ENCODE measurements at places on chromosomes 5 and 9. TPM values are rescaled to one million over a fixed set of nuclear protein-coding genes. Genes with fewer than 3 reads are reported as not detected.

- H3K4me3 ChIP-seq: no peak overlapping the region
- no peaks in the 10 kb centered on the region for H3K36me3 ChIP-seq
Measured at GRCh38 chr5:35145691-35146317, 84.5 kb downstream of the PRLR start.

- no peaks in the 10 kb centered on the region for H3K36me3 ChIP-seq
- peak within 1 kb of the TSS; percentile 96 for H3K27ac ChIP-seq
- no peaks in the 10 kb centered on the region for H3K27me3 ChIP-seq
- peak within 1 kb of the TSS; percentile 77 for H3K4me3 ChIP-seq
Measured at GRCh38 chr5:55994495-55994997, at the start of gene IL6ST. IL6ST (minus strand) TSS chr5:55994963; CDS start chr5:55976278, 18,685 bp downstream.

DNA sequence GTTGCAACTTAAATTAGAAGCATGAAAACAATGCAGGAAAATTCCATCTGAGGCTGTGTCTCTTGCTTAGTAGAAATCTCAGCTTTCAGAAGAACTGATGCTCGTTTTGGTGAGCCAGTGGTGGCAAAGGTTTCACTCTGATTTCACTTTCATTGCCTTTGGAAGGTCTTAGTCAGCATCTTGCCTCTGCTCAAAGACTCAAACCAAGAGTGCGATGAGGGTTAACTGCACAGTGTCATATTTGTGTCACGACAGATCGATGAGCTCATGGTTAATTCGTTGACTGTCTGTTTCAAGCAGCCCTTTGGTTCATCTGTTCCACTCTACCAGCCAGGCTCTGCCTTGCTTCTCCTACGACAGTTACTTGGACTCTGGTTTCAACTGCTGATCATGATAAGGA is 331.3 kb upstream of the KIF2A start:
- no peak overlapping the region for H3K27ac ChIP-seq
- no peak overlapping the region for H3K4me3 ChIP-seq
- H3K27me3 ChIP-seq: no peaks in the 10 kb centered on the region
- no peaks in the 10 kb centered on the region for H3K36me3 ChIP-seq
- no peak for DNase-seq

GRCh38 chr9:38138276-38138675 is 69.2 kb upstream of the SHB start:
- no peak overlapping the region for H3K27ac ChIP-seq
- H3K36me3 ChIP-seq: no peaks in the 10 kb centered on the region
- no peaks in the 10 kb centered on the region for H3K4me1 ChIP-seq

DNA sequence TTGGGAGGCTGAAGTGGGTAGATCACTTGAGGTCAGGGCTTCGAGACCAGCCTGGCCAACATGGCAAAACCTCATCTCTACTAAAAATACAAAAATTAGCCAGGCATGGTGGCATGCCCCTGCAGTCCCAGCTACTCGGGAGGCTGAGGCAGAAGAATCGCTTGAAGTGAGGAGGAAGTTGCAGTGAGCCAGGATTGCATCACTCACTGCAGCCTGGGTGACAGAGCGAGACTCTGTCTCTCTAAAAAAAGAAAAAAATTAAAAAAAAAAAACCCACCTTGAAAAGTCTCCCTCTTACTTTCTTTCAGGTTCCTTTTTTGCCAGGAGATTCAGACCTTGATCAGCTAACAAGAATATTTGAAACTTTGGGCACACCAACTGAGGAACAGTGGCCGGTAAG is 34.2 kb downstream of the CDK7 start:
- H3K27ac ChIP-seq: no peak overlapping the region
- H3K4me3 ChIP-seq: no peak overlapping the region
- no peaks in the 10 kb centered on the region for H3K36me3 ChIP-seq
- H3K27me3 ChIP-seq: no peaks in the 10 kb centered on the region
- H3K4me1 ChIP-seq: no peaks in the 10 kb centered on the region
- DNase-seq: no peak

DNA sequence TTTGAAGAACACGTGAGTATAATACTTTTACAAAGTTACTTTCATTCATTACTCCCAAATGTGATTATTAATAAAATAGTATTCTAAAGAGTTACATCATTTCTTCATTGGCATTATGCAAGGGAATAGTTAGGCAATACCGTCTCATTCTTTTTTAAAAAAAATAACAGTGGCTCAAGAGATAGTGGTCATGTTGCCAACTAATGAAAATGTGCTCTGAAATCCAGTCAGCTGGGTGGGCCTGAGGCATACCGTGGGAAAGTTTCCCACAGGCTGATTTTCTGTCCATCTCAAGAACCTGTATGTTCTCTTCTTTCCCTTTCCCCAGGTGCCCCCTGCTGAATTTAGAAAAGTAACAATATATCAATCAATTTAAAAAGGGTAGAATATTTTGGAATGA is 40.8 kb upstream of the ROPN1L start:
- H3K4me1 ChIP-seq: no peaks in the 10 kb centered on the region
- no peak overlapping the region for H3K27ac ChIP-seq
- H3K27me3 ChIP-seq: no peaks in the 10 kb centered on the region
- H3K4me3 ChIP-seq: no peak overlapping the region
- no peaks in the 10 kb centered on the region for H3K36me3 ChIP-seq

DNA sequence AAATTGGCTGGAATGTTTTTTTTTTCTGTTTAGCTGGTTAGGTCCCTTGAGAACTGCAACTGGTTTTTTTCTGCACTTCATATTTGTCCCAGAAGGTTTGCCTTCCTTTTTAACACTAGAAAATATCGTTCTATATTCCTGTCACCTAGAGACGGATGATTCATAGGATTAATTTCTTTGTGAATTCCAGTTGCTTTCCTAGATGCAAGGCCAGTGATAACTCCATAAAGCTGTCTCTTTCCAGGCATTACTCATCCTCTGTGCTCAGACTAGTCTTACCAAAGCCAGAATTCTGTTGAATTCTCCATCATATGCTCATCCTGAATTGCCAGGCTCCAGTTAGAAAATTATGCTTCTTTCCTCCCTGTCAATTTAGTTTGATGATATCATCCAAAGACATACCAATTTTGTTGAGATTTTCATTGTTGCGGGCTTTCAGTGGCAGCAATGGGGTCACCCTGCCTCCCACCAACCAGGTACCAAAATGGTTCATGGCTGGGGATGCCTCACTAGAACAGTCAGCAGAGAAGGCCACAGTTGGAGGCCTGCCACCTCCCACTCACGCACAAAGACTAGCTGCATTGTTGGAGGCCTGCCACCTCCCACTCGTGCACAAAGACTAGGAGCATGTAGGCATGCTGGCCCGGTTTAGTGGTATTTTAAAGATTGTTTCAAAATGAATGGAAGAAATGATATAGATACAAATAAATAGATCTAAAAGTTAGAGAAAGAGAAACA is 8.5 kb downstream of the BAAT start:
- H3K36me3 ChIP-seq: no peaks in the 10 kb centered on the region
- no peak for DNase-seq
- no peaks in the 10 kb centered on the region for H3K4me1 ChIP-seq
- no peaks in the 10 kb centered on the region for H3K27me3 ChIP-seq

GRCh38 chr9:27963836-27964235 is 390.6 kb upstream of the C9orf72 start:
- no peaks in the 10 kb centered on the region for H3K36me3 ChIP-seq
- H3K27me3 ChIP-seq: no peaks in the 10 kb centered on the region
- H3K4me3 ChIP-seq: no peak overlapping the region

DNA sequence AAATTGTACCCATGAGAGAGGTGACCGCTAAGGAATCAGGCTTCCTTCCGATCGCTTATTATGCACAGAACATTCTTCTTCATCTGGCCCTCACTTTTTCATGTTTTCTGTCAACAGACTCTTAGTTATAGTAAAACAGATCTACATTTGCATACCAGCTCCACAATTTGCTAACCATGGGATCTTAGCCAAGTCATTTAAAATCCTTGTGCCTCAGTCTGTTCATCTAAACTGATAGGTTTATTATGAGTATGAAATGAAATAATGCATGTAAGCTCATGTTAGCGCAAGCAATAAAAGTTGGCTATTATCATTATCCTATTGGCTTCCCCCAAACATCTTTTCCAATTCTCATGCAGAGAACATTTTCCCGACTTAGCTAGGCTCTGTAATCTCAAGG is 42.3 kb downstream of the FGF1 start:
- H3K27ac ChIP-seq: no peak overlapping the region
- no peaks in the 10 kb centered on the region for H3K4me1 ChIP-seq
- H3K4me3 ChIP-seq: no peak overlapping the region
- no peaks in the 10 kb centered on the region for H3K36me3 ChIP-seq

- H3K4me1 ChIP-seq: peaks cover 9% of the 10 kb centered on the region
- DNase-seq: no peak
- H3K36me3 ChIP-seq: no peaks in the 10 kb centered on the region
Measured at GRCh38 chr5:139155333-139155732, 42.8 kb downstream of the SIL1 start.

DNA sequence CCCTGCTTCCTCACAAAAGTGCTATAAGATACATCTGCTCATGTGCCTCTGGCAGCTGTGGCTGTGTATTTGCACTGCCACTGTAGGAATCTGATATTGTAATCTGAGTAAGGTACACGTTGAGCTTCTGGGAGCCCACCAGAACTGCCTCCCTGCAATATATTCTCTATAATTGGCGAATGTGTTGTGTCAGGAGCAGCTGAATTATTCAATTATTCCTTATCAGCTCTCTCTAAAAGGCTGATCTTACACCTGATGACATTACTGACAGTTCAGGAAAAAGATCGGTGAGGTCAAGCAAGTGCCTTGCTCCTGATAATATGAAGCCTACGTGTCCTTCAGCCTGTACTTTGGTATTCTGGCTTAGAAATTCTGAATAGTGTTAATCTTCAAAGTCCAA is 1015.0 kb downstream of the CDH9 start:
- H3K4me1 ChIP-seq: no peaks in the 10 kb centered on the region
- DNase-seq: no peak
- no peak overlapping the region for H3K27ac ChIP-seq
- H3K36me3 ChIP-seq: no peaks in the 10 kb centered on the region

DNA sequence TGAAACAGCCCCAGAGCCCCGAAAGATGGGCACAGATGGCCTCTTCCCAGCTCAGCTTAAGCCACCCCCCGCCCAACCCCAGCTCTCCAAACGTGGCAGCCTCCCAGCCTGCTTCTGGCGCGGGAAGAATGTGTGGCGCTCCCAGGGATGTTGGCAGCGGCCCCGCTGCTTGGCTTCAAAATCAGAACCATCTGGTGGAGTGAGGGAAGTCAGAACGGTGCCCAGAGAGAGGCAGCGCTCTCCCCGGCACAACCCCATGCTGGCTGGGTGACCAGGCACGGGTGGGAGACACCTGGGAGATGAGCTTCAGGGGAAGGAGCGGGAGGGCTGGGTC is 72.7 kb upstream of the ORM1 start:
- no peak overlapping the region for H3K27ac ChIP-seq
- H3K36me3 ChIP-seq: no peaks in the 10 kb centered on the region
- H3K27me3 ChIP-seq: no peaks in the 10 kb centered on the region

DNA sequence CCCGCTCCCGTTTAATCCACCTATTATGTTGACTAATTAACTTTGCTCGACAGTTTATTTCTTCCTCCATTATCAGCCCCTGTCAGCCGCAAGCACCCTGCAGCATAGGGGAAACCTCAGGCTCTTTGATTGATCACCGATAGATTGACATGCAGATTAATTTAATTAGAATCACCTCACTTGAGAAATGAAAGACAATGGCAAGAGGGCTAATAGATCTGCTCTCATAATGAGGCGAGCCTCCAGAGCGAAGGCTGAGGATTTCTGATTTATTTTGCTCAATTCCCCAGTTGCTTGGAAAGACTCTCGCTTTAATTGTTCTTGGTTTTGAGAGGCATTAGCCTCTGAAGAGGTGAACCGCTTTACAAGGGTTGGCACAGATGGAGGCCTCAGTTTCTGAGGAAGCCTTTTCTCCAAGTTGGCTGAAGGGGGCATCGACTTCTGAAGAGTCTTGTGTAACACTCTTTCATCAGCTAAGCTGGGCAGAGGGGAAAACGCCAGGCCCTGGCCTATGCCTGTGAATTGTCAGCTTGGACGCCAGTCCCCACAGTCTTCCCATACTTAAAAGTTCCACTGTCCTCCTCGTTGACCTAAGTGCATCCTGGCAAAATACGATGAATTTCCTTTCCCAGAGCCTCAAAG is 275.4 kb downstream of the EBF1 start:
- no peak overlapping the region for H3K27ac ChIP-seq
- H3K36me3 ChIP-seq: no peaks in the 10 kb centered on the region
- no peaks in the 10 kb centered on the region for H3K27me3 ChIP-seq
- peaks cover 1% of the 10 kb centered on the region for H3K4me1 ChIP-seq
- no peak overlapping the region for H3K4me3 ChIP-seq
- no peak for DNase-seq

GRCh38 chr5:110104060-110104725 is 414.5 kb downstream of the MAN2A1 start:
- no peak overlapping the region for H3K27ac ChIP-seq
- DNase-seq: no peak
- H3K27me3 ChIP-seq: no peaks in the 10 kb centered on the region
- no peaks in the 10 kb centered on the region for H3K36me3 ChIP-seq

GRCh38 chr9:137467161-137467581 is 8.0 kb upstream of the NSMF start:
- H3K27me3 ChIP-seq: no peaks in the 10 kb centered on the region
- H3K27ac ChIP-seq: no peak overlapping the region
- DNase-seq: no peak
- H3K36me3 ChIP-seq: no peaks in the 10 kb centered on the region
- H3K4me1 ChIP-seq: no peaks in the 10 kb centered on the region

GRCh38 chr5:14574096-14574495 is 7.5 kb upstream of the OTULINL start:
- no peak overlapping the region for H3K27ac ChIP-seq
- H3K36me3 ChIP-seq: no peaks in the 10 kb centered on the region
- no peak for DNase-seq
- no peaks in the 10 kb centered on the region for H3K4me1 ChIP-seq

DNA sequence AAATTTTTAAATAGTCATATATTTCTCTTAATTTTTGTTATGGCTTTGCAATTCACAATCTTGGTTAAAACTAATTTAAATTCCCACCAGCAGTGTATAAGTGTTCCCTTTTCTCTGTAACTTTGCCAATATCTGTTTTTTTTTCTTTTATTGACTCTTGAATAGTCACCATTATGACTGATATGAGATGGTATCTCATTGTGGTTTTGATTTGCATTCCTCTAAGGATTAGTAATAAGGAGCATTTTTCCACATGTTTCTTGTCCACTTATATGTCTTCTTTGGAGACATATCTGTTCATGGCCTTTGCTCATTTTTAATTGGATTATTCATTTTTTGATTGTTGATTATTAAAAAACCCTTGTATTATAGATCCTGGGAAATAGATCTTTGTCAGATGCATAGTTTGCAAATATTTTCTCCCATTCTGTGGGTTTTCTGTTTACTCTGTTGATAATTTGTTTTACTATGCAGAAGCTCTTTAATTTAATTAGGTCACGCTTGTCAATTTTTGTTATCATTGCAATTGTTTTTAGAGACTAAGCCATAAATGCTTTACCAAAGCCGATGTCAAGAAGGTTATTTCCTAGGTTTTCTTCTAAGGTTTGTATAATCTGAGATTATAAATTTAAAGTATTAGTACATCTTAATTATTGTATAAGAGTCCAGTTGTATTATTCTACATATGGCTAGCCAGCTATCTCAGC is 610.9 kb downstream of the CHSY3 start:
- H3K4me3 ChIP-seq: no peak overlapping the region
- H3K27me3 ChIP-seq: no peaks in the 10 kb centered on the region
- no peaks in the 10 kb centered on the region for H3K36me3 ChIP-seq
- H3K27ac ChIP-seq: no peak overlapping the region

The FGFR4 gene
- 25.6 TPM for total RNA-seq

The RAD17 gene
- 20.6 TPM for total RNA-seq

The GABRA1 gene
- total RNA-seq: not detected

The SV2C gene
- 0.18 TPM for total RNA-seq

The SPEF2 gene
- 10.2 TPM for total RNA-seq

The C9orf153 gene
- total RNA-seq: 0.12 TPM

The SIT1 gene
- total RNA-seq: 0.20 TPM

The ACTBL2 gene
- not detected for total RNA-seq

The FOXD1 gene
- total RNA-seq: 0.73 TPM

The SLC45A2 gene
- not detected for total RNA-seq

The CLIC3 gene
- not detected for total RNA-seq
